ENCODE measurements at places on chromosomes 1 and 21.

DNA sequence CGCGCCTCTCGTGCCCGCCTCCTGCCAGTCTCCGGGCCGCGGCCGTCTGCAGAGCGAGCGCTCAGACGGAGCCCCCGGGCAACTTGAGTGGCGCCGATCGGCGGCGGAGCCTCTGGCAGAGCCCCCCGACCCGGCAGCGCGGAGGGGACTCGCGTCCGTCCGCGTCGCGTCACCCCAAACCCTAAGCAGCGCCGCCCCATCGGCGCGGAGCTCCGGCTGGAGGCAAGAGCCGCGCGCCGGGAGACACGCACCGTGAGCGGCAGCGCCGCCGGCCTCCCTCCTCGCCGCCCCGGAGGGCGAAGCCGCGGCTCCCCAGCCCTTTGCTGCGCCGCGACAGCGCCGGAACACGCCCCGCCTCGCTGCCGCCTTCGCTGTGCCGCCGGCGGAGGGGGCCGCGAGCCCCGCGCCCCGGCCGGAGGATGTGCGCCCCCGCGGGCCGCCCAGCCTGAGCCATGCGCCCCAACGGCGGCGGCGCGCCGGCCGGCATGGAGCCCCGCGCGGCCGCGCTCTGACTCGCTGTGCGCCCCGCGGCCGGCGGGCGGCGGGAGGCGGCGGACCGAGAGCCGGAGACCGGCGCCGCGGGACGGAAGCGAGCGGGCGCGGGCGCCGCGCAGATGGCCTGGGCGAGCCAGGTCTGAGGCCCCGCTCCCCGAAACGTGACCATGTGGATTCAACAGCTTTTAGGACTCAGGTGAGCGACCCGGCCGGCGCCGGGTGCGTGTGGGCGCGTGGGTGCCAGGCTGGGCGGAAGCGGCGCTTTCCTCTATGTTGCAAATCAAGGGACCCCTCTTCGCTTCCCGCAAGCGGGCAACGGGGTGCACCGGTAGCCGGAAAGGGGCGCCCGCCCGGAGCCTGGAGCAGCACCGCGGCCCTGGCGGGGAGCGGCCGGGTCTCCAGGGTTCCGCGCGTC is 610 bp downstream of the AJAP1 start:
- no peak for DNase-seq

DNA sequence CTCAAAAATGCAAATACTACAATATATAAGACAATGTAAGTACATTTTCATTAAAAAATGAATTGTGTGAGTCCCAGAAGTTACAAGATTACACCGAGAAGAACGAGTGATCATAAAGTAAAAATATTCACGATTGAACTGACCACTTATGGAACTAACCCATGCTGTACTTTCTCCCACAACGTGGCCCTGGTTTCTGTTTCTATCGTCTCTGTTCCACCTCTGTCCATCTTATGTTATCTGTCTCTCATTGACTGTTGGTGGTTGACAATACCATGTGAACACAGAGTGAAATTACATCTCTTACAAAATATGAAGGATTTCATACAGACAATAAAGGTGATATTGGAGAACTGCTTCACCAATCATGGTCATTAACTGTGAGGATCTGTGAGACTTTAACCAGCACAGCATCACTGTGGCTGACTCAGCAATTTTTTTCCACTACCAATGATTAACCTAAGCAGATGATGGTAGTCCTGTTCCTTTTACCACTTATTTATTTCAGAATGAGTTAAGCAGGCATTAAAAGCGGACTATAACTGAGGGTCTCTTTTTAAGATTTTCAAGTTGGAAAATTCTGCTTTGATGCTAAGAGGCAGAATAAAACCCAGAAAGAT is 165.1 kb downstream of the TGFB2 start:
- no peak for DNase-seq

DNA sequence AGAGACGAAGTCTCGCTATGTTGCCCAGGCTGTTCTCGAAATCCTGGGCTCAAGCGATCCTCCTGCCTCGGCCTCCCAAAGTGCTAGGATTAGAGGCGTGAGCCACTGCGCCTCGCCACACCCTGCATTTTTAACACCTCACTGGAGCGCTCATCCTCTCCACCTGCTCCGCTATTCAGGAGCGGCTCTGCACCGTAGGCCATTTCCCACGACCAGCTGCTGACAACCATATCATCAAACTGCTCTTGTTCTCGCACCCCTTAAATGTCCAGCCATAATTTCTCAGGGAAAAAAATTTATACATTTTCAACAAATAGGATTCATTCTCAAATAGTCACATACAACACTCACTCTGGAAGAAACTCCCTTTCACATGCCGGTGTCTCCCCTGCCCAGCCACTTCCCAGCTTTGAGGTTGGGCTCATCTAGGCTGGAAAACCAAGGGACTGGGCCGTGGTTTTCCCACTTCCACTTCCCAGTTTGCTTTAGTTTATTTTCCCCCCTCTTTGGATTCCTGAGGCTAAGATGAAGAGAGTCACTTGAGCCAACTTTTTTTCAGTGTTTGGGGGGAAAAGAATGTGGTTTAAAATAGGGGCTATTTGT is 639 bp upstream of the IPO9 start:
- DNase-seq, result no peak

DNA sequence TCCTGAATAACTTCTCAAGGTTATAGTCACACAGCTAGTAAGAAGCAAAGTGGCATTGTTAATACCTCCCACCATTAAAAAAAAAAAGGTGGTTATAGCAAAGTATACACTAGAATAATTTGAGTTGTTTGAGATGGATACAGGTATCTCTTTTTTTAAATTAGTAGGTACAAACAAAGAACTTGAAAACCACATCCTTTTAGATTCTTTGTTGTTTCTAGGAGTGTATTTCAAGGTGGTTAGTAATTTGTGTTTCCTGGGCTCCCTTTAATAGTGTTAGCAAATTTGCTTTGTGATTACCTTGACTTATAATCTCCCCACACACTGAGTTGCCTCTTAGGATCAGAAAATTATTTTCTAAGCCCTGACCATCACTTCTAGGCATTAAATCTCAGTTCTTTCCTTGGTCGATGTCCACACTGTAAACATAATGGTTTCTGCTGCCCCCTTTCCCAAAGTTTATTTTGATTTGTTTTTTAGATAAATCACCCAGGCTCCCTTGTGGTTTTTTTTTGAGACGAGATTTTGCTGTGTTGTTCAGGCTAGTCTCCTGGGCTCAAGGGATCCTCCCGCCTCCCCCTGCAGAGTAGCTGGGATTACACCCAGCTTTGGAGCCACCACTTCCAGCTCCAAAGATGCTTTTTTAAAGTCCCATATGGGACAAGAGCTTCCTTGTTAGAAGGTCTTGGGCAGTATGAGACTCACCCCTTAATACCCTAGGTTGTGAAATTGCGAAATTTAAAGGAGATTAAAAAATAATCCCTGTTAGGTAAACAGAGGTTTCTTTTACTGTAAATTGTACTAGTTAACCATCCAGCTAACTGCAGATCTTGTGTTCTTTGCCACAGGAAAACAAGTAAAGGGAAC is 6.2 kb downstream of the AKIRIN1 start:
- DNase-seq, result no peak

- no peak for DNase-seq
Measured at GRCh38 chr1:243708210-243708609, 141.8 kb downstream of the AKT3 start.

DNA sequence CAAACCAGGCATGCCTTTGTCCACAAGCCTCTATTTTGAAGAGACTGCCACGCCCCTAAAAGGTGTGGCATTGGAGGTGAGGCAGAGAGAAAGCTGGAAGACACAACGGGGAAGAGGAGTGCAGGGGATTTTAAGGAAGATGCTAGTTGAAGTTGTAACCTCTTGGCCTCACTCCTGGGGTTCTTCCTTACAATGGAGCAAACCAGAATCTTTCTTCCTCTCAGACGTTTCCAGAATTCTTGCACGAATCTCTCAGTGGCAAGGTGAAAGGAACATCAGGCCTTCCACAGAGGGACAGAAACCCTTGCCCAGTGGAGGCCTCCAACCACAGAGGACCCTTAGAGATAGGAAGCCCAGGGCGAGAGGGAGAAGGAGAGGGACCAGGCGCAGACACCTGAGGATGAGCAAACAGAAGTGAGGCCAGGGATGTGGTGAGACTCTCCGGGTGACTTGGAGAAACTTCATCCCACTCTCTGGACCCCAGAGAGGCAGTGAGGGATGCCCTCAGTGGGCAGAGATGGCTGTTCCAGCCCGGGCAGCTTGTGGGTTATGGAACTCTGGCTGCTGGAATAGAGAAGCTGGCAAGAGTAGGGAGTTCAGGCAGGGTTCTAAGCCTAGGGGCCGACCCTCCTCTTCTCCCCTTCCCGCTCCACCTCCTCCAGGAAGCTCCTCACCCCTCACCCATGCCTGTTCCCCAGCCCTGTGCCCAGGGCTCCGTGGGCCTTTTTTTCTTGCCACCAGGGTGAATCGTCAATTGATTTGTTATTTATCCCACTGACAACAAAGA is 136.8 kb upstream of the RUNX3 start:
- no peak for DNase-seq

DNA sequence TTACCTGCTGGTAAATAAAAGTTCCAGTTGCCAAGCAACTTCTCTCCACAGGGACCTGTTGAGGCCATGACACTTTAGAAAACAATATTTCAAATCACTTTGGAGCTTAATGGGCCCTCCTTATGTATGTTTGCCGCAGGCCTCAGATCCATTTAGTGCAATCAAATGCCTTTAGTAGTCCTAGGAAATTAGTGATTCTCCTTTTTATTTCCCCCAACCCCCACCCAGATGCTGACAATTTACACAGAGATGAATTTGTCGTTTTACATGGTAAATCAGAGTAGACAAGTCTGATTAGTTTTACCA is 83.6 kb downstream of the CLIC4 start:
- no peak for DNase-seq

DNA sequence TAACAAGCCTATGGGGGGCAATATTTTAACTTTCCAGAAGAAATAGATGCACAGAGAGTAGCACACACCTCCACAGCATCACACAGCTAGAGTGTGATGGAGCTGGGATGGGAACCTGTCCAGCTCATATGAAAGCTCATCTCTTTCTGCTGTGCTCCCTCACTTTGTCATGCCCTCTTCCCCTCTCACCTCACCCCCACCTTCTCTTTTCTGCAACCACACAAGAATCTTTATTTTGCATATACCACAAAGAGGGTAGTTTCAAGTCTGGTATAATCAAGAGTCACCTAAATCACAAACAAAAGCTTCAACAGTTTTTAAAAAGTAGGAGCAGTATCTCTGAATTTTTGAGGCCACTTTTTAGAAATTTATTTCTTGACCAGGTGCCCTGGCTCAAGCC is 22.6 kb downstream of the FOXD2 start:
- DNase-seq, result no peak

- no peak for DNase-seq
Measured at GRCh38 chr1:84869720-84870119, 23.3 kb downstream of the LPAR3 start.

GRCh38 chr1:32886828-32887414 is 630 bp downstream of the HPCA start:
- no peak for DNase-seq

GRCh38 chr1:212618466-212619210 is 10.1 kb downstream of the ATF3 start:
- DNase-seq, result no peak

DNA sequence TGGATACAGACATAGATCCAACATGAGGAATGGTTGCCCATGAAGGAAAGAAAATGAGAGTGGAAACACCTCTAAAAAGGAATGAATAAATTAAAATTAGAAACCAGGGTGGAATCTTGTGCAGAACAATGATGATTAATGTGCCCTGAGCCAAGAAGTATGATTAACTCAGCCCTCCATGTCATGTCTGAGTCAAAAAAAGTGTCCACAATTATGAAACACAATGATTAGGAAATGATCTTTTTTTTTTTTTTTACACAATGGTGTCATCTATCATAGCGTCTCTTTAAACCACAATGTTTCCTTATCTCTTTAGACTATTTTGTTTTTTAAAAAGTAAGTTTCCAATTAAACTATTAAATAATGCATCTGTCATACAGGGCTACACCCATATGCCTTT is 78.9 kb upstream of the RAB4A start:
- no peak for DNase-seq

DNA sequence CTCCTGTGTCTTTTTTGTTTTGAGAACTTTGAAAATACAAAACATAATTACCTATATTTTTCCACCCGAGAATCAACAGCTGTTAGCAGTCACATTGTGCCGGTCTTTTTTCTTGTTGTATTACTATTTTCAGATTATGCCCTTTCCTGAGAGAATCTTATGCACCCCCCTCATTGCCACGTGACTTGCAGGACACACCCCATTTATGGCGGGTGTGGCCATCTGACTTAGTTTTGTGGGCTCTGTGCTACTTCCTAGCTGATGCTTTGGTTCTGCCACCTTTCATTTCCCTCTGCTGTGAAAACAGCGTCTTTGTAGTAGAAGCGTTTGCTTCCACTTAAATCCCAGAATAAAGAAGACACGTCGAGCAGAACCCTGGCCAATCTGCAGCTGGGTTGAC is 82.8 kb upstream of the SOX13 start:
- DNase-seq, result no peak

DNA sequence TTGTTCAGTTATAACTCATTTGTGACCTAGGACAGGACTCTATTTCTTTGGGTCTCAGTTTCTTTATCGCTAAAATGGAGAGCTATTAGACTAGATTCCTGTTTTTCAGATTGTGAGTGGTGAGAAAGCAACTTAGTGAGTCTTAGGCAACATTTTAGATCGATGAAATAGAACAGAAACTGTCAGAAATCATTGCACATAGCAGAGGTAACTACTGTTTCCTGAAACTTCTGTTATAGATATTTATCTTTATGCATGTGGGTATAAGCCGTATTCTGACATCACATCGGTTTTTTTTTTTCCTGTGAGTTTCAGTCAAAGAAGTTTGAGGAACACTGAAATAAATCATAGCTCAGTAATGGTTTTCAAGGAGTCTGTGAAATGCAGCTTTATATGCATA is 42.1 kb upstream of the DNAJC6 start:
- no peak for DNase-seq

DNA sequence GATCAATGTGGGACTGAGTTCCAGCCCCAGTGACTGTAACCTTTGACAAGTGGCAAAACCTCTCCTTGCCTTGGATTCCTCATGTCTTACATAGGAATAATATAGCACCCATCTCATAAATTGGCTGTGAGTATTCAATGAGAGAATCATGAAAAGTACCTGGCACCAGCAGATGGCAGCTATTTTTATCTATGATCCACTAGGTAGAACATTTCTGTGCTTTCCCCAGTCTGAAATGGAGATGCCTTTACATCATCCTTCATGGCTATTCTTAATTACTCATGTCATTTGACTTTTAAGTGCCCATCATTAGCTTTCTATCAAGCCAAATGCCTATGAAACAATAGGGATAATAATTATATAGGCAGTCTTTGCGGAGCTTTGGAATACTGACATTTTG is 130.1 kb downstream of the TGFB2 start:
- DNase-seq, result no peak

DNA sequence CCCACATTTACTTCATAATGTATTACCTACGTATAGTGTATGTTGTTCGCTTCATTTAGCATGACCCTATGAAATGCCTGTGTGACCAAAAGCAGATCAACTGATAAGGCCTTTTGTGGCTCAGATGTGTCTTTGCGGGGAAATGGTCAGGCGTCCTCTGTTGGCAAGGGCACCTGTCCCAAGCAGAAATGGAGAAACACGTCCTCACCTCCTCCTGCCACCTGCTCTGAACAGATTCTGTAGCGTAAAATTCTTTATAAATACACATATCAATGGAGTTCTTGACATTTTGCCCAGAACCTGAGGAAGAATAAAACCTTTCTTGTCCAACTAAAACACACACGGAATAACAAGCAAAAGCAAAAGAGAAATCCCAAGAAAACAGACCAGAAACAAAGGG is 417.9 kb downstream of the KIF26B start:
- DNase-seq, result no peak

GRCh38 chr1:21794656-21795055 is 11.7 kb upstream of the USP48 start:
- DNase-seq, result no peak

- DNase-seq, result no peak
Measured at GRCh38 chr1:228004856-228005462, 1.8 kb upstream of the WNT3A start.

Measured in Caco-2 (cell line).